ENCODE measurements at places on chromosomes 7 and 10. TPM values are rescaled to one million over a fixed set of nuclear protein-coding genes. Genes with fewer than 3 reads are reported as not detected.

The CHST3 gene
- 38.5 TPM for total RNA-seq

The ALOX5 gene
- total RNA-seq = not detected

DNA sequence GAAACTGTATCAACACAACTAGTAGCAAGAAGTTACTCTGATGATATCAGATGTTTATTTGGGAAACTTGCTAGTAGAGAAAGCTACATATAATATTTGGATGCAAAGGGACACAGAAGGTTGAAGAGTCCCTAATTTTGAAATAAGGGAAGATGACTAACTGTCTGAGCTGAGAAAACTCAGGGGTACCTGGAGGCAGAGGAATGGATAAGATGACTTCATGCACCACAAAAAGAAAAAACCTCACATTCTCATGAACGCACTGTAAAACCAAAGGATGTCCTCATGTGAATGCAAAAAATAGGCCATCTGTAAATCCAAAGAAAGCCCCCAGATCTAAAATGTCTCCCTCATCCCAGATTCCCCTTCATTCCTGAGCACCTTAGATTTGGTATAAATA, 29.3 kb downstream of the PRSS2 start:
- no peaks in the 10 kb centered on the region for H3K36me3 ChIP-seq
- no peak for DNase-seq

GRCh38 chr7:1210979-1211608, 21.6 kb upstream of the UNCX start:
- no peak overlapping the region for H3K27ac ChIP-seq
- no peaks in the 10 kb centered on the region for H3K4me1 ChIP-seq
- no peak overlapping the region for H3K4me3 ChIP-seq
- no peaks in the 10 kb centered on the region for H3K36me3 ChIP-seq
- DNase-seq = no peak
- H3K27me3 ChIP-seq = peaks cover 56% of the 10 kb centered on the region

DNA sequence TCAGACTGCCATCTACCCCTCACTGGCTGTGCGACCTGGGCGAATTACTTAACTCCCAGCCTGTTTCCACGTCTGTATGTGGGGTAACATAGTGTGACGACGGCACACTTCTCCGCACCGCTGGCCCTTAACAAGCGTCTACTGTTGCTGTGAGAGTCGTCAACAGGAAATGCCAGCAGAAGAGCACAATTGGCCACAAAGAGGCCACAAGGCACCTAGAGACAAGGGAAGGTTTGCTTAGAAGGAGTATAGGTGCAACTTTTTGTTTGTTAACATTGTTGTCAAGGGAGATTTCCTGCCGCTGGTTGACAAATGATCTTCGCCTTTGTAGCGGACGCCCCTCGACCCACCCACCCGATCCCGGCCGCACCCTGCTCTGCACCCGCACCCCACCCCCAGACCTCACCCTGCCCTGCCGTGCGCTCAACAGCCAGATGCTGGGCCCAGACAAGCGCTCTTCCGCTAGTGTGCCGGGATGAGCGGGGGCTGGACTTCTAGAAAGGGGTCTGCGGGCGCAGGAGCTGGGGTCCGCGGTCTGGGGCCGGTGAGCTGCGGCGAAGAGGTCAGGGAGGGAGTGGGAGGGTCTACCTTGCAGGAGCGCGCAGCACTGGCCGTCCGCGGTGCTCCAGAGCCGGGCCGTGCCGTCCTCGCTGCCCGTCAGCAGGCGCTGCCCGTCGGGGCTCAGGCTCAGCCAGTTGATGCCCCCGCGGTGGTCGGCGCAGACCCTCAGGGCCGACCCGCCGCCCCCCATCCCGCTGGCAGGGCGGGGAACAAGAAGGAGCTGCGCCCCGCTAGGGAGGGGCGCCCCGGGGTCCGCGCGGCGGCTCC, 785 bp downstream of the WDR86 start:
- no peak overlapping the region for H3K27ac ChIP-seq
- peaks cover 56% of the 10 kb centered on the region for H3K27me3 ChIP-seq
- peaks cover 11% of the 10 kb centered on the region for H3K4me1 ChIP-seq
- no peak overlapping the region for H3K4me3 ChIP-seq
- no peaks in the 10 kb centered on the region for H3K36me3 ChIP-seq

All from HFFc6 (cell line).